ENCODE measurements at places on chromosomes 4 and X.

DNA sequence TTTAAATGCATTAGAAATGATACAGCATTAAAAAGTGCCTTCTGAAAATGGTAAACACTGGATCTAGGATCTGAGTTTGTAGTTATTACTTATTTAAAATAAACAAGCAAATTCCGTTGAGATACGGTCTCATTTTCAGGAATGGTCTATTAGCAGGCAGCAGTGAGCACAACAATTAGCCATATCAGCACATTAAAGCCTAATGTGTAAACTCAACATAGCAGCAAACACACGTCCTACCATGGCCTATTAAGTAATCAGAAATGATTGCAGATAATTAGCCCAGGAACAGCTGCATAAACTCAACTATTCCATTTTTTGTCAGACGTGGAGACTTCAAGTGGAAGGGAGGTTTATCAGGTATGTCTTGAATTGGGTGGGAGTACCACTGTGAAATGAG is 61.8 kb downstream of the NEIL3 start:
- DNase-seq = no peak

DNA sequence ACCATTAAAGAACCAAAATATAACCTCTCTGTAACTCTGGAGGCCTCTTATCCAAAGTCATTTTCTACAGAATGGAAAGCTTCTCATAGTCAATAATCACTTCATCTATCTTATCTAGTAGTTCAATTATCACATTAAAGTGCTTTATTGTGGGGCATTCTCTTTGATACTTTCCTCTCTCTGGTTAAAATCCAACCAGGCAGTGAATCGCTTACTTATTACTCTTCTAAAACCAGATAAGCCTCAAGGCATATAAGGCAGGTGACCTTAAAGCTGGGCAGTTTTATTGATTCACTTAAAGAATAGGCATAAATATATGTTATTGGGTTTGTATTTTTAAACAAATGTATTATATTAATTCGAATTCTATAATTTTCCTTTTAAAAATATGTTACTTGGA is 2162.1 kb upstream of the TENM3 start:
- no peak for DNase-seq

DNA sequence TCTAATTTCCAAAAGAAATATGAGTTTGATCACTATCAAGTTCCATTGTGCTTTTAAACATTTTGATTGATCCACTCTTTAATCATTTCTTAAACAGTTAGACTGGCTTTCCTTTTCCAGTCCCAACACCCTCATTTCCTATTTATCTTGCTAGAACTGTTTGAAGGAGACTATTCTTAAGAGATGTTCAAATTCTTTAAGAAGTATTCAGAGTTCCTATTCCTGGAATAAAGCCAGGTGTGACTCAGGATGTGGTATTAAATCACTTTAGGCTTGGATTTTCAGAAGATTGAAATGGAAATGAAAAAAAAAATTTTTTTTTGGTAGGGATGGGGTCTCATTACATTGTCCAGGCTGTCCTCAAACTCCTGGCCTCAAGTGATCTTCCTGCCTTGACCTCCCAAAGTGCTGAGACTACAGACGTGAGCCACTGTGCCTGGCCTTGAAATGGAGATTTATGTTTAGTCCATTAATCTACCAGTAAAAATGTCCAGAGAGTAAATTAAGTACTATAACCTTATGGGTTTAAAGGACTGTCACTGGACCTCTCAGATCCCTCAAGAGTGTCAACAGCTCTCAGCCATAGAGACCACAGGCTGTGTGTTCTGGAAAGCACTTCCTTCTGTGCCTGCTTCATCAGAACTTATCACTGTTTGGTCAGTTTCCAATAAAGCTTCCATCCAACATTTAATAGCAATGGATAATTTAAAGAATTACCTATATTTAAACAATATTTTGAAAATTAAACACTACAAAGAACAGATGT is 90.7 kb downstream of the CDS1 start:
- no peak for DNase-seq

- no peak for DNase-seq
These were observed 69.1 kb upstream of the PLAC1 start for GRCh38 chrX:134727363-134727762.

- DNase-seq = no peak
These were observed 138.9 kb upstream of the ITM2A start for GRCh38 chrX:79506001-79506400.

GRCh38 chr4:118765399-118765798 is 70.5 kb downstream of the SEC24D start:
- no peak for DNase-seq

DNA sequence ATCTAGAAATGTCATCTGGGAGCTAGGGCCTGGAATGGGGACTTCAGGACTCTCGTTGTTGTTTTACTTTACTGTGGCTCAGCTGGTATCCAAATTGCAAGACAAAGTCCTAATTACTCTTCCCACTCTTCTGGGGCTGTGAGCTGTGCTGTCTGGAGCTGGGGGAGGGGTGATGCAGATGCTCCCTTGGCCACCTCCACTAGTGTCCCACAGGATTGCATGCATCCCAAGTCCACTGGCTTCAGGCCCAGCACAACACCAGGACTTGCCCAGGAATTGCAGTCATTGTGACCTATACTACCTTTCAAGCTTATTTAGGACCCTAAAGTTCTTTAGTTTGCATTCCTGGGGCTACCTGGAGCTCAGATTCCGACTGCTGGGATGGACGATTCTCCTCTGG is 366.1 kb upstream of the FAM47C start:
- no peak for DNase-seq

DNA sequence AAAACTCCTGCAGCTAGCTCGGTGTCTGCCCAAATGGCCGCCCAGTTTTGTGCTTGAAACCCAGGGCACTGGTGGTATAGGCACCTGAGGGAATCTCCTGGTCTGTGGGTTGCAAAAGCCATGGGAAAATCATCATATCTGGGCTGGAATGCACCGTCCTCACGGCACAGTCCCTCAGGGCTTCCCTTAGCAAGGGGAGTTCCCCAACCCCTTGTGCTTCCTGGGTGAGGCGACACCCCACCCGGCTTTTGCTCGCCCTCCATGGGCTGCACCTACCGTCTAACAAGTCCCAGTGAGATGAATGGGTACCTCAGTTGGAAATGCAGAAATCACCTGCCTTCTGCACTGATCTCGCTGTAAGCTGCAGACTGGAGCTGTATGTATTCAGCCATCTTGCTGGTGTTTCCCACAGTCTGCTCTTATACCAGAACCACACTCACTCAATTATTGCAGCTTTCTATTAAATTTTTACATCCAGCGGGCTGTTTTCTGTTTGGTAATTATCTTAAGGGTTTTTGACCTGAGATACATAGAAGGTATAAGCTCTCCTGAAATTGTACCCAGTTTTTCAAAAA is 36.7 kb upstream of the NPNT start:
- no peak for DNase-seq

GRCh38 chrX:136825771-136826170 is 45.0 kb upstream of the ARHGEF6 start:
- DNase-seq = no peak

- DNase-seq = no peak
These were observed 35.3 kb downstream of the PNPLA4 start for GRCh38 chrX:7891928-7892327.

- DNase-seq = no peak
These were observed 158.2 kb downstream of the PLS3 start for GRCh38 chrX:115719171-115719570.

DNA sequence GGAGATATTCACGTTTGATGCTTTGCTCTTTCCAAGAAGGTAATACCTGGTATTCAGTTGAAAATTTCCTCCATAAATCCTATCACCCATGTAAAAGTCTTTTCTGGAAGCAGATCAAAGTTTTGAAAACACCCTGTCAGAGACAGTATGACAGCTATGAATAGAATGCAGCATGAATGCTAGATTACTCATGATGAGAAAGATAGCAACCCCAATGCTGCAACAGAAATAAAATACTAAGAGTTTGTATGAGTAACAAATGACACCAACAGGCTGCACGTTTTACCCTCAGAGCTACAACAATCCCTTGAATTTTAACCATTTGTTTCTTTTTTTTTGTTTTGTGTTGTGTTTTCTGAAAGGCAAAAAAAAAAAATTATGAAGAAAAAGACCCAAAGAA is 108.6 kb downstream of the ARHGAP6 start:
- no peak for DNase-seq

GRCh38 chr4:83323136-83323535 is 11.5 kb downstream of the HPSE start:
- no peak for DNase-seq

DNA sequence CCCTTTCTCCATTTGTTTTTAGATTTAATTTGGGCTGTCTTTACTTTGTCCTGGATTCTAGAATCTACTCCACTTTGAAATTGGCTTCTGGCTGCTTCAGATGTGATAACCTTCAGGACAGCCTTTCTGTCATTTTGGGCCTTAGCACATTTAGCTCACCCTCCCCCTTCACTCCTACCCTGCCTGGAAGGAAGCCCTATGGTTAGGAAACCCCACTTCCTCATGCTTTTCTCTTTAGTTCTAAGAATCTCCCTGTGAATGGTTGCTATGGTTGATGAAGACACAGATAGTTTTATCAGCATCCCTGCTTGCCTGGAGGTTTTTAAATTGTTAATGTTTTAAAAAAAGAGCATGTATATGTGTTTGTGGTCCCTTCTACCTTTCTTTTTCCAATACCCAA is 100.7 kb upstream of the PTPN13 start:
- no peak for DNase-seq

DNA sequence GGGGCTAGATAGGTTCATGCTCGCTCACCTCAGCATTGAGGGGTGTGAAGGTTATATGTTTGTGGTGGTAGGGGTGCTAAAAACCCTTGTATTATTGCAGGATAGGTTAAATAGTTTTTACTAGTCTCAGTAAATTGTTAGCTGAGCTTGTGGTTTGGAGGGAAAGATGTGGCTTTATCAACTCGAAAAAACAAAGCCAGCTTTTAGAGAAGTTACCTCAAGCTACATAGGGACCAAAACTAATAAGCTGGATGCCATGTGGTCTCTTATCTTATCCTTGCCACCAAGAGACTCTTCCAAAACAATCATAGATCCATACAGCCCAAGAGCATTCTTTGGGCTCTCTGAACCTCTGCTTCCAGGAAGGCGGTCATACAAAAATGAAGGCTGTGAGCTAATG is 29.2 kb downstream of the MSN start:
- DNase-seq = no peak

GRCh38 chr4:187484186-187484585 is 511.4 kb upstream of the ZFP42 start:
- no peak for DNase-seq

DNA sequence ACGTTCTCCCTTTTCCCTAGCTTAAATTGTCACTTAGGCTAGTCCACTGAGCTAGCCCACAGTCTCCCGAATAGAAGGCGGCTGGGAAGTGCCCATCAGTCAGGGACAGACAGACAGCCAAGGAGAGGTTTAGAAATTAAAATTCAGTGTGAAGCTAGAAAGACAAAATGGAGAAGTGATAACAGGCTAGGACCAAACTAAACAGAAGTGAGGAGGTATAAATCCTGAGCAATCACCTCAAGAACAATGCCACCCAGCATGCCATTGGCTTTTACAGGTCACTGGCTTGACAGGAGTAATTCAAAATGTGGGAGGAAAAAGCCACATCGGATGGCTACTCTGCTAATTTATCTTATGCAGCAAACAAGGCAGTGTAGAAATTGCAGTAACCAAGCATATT is 138.9 kb downstream of the MAPK10 start:
- DNase-seq = no peak
